Activated T-cell treated with anti-CD3 and anti-CD28 coated beads for 4 hours (primary cell): ENCODE measurements at places on chromosomes 5 and 9.

DNA sequence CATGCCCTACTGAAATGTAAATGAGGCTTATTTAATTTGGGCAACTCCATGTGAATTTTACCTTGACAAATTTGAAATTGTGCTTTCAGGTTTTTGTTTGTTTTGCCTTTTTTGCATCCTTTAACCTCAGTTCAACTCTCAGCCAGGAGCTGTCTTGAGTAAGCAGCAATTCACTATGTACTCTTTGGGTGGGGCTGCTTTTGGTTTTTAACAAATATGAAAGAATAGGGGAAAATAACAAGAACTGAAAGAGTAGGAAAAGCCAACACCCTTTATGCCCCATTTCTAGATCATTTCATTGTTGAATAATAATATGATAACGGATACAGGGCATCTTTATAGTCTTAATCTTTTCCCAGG lies 192.0 kb downstream of the ARHGAP26 start:
- no peak for DNase-seq

DNA sequence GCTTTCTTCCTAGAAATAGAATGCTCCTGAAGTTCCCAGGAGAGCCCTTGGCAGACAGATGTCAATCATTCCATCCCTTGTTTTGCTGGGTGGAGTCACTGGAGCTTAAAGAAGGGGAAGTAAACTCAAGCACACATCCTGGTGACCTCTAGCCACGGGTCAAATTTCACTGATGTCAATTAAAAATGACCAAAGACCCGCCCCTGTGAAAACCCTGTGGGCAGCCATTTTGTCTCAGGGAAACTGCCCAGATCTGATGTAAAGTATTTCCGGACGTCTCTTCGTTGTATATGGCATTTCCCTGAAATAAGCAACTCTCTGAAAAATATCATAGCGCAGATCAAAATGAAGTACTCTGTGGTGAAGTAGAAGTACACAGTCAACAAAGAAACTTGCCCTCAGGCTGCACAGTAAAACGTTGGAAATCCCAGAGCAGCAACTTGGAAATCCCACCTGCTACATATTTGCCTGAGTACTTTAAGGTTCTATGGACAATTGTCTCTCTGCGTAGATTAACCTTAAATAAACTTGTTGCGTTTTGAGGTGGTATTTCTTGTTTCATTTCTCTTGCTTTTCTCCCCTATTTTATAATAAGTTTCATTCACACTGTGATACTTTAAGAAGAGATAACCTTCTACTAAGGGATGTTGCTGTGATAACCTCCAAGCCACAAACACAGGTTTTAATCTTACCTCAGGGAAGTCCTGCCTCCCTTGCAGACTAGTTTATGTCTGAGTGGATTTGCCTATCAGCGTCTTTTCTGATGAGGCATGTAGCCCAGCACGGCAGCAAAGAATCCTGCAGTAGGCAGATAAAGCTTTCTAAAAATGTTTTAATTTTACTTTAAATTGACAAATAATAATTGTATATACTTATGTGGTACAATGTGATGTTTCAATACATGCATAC lies 60.9 kb upstream of the PIP5K1B start:
- DNase-seq: no peak

- peak; percentile 48 for DNase-seq
These were observed 25.7 kb downstream of the ZMAT2 start for GRCh38 chr5:140725799-140726471.

- no peak for DNase-seq
These were observed 2.7 kb downstream of the NXNL2 start for GRCh38 chr9:88537761-88538091.

DNA sequence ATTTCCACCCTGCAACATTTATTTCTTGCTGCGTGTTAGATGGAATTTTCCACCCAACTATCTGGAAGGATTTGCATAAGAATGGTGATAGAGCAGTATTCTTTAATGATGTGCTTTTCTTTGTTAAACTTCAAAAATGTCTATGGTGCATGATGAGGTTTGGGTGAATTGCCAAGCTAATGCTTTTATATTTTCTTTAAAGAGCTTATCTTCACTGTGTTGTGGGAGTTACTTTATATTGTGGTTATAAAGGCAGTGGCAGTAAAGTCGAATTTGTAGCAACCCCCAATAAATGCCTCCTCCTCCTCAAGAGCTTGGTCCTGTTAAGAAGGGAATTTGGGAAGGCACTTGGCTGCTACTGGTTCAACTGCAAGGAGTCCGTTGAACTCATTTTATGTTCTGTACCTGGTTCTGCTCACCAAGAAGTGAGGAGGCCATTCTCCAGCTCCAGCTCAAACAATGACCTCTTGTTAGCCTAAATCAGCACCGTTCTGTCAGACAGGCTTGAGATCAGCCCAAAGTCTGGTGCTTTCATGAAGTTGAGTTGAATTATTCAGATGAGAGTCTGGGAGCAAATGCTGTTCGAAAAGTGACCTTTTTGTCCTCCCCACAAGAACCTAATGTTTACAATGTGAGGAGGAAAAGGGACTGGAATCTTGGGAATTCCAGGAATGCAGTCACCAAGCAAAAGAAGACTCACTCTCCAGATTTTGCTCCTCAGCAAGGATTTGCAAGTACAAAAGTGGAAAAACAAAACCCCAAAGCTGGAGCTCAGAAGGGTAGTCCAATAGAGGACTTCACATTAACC lies 217.0 kb downstream of the TMEM38B start:
- DNase-seq: no peak

DNA sequence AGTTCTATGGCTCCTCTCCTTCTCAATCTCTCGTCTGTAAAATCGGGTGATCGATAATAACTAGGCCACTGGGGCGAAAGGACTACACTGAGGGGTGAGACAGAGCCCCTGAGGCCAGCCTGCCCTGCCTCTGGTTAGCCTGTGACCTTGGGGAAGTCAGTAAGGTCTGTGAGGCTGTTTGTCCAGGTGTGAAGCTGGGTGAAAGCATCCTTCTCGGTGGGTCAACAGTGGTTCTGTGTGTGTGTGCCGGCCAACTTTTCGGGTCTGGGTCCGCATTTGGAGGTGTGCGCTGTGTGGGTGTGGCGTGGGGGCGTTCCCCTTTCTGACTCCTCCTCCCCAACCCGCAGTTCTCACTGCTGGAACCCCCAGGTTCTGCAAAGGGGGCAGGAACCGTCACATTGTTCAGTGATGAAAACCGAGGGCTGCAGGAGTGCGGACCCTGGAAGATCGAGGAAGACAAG lies 5.0 kb upstream of the RNF44 start:
- peak; percentile 62 for DNase-seq

DNA sequence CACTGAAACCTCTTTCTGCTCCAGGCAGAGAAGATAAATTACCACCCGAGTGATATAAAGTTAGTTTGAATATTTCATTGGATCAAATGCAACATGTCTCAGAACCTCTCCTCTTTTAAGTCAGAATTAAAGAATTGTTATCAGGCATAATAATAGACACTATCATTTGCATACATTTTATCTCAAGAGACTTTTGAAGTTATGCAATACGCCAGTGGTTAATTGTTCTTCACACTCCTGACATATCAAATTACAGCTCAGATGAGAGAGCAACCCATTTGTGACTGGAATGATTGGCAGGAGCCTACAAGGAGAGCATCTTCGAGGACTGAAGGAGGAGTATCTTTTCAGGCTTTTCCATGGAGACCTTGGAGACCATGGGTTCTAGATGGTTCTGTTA lies 452.2 kb downstream of the KDM4C start:
- DNase-seq: no peak
